Stimulated activated CD8-positive, alpha-beta memory T cell treated with anti-CD3 and anti-CD28 coated beads, Interleukin-7, amount 100 ng/mL, for 24 hours (primary cell): ENCODE measurements at places on chromosomes 7 and 10.

GRCh38 chr10:71638064-71638821, 81.3 kb downstream of the C10orf105 start:
- DNase-seq = no peak

DNA sequence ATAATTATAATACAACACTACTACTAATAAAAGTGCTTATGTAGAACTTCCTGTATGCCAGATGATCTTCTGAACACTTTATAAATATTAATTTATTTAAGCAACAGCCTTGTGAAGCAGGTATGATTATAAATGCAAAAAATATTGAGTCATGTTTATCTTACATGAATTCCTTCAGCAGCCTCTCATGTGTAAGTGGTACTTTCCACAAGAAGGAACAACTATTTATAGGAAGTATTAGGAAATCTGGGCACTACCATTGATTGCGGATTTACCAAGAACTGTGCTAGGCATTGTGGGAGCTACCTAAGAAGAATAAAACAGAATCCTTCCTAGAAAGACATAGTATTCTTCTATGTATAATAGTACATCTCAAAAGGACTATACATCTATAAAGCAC, 10.7 kb upstream of the STEAP4 start:
- DNase-seq = no peak

DNA sequence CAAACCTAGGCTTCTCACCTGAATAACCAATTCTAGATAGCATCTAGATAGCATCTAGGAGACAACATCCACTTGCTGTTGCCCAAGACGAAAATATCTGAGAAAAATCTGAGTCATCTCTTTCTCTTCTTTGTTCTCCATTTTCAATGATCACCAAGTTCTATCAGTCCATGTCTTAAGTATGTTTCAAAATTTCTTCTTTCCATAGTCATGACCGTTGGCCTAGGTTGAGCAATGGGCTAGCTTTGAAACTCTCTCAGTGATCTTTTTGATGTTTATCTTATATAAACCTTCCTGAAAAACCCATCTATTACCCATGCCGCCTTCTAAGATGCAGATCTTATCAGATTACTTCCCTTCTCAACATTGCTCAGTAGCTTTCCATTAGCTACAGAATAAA, 23.4 kb upstream of the CASD1 start:
- DNase-seq = no peak

DNA sequence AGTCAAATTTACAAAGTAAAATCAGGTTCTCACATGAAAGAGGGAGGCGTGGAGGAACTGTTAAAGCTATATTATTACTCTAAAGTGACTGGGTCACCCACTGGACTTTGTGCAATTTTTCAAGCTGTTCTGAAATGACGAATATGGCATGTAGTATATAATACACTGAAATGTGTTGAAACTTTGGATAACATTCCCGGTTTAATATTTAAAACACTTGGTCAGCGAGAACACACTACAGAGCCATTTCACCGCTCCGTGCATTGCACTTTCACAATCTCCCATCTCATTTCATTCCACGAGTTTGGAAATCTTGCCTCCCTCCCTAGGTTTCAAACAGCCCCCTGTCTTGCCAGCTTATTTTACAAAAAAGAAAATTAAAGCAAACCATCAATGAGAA, 337.9 kb downstream of the WDR11 start:
- DNase-seq = no peak

GRCh38 chr10:130899856-130900255, 411.7 kb downstream of the TCERG1L start:
- no peak for DNase-seq

GRCh38 chr7:44305564-44306507, 19.6 kb downstream of the CAMK2B start:
- no peak for DNase-seq

GRCh38 chr7:133550811-133551210, 297.9 kb downstream of the EXOC4 start:
- no peak for DNase-seq

DNA sequence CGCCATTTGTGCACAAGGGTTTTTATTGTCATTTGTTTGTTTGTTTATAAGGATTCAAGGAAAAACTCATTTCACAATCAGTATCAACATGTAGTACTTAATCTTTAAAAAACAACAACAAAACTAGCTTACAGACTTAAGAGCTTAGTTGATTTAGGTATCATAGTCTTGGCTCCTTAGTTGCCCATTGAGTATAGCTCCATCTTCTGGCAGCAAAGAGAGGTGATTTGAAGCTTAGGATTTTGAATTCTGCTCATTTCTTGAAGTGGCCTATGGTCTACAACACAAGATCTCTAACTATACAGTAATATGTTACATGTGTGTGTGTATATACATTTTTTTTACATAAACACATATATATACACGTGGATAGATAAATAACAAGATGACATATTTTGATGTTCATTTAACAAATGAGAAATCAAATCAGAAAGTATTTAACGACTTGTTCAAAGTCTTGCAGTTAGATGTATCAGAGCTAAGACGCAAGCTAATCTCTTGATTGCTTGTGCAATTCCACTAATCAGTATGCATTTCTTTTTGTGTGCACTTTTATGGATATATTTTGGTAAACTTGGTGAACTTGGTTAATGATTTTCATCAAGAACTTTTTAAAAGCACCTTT, 307.3 kb downstream of the CAMK1D start:
- no peak for DNase-seq

GRCh38 chr7:18117482-18117881, 89.8 kb upstream of the PRPS1L1 start:
- no peak for DNase-seq

GRCh38 chr10:37703833-37704382, 153.5 kb downstream of the ZNF248 start:
- DNase-seq = no peak

- DNase-seq = no peak
Observed at GRCh38 chr7:100781255-100781654, 46.1 kb downstream of the EPHB4 start.

DNA sequence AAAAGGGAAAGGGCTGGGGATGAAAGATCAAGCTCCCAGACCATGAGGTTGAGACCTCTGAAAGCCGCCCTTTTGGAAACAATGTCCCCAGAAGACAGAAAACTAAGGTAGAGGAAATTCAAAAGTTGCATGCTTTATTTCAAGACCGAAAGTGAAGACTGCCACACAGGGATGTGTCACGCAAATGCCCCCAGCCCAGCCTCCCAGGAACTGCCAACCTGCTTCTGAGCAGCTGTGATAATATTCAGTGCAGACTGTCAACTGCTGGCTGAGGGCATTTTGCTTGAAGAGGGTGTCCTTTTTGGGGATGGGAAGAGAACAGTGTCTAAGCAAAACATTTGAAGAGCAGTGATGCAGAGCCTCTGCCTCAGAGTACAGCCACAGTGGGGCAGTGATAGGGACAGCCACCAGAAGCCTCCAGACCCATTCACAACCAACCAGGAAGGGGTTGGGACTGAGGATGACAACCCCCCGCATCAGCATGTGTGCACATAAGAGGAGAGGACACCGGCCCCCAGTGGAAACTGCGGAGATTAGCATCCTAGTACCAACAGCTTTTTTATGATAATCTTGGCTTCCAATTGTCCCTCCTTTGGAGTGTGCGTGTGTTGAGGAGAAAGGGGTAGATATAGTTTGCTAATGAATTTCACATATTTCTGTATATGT, 34.7 kb upstream of the NFE2L3 start:
- no peak for DNase-seq

DNA sequence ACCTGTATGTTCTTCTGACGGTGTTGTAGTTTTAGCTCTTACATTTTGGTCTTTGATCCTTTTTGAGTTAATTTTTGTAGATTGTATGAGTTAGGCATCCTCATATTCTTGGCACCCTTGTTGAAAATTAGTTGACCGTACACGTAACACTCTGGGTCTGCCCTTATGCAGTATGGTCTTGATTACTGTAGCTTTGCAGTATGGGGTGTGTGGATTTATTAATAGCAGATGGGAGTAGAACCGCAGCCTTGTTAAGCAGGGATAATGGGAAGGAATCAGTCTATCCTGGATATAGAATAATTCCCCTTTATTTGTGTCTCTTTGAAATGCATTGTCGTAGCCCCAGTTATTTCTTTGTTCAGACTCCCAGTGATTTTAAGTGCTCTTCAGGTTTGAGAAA, 95.5 kb downstream of the UBE3C start:
- DNase-seq = no peak

GRCh38 chr10:60388116-60388625, 1.5 kb downstream of the ANK3 start:
- DNase-seq = no peak

DNA sequence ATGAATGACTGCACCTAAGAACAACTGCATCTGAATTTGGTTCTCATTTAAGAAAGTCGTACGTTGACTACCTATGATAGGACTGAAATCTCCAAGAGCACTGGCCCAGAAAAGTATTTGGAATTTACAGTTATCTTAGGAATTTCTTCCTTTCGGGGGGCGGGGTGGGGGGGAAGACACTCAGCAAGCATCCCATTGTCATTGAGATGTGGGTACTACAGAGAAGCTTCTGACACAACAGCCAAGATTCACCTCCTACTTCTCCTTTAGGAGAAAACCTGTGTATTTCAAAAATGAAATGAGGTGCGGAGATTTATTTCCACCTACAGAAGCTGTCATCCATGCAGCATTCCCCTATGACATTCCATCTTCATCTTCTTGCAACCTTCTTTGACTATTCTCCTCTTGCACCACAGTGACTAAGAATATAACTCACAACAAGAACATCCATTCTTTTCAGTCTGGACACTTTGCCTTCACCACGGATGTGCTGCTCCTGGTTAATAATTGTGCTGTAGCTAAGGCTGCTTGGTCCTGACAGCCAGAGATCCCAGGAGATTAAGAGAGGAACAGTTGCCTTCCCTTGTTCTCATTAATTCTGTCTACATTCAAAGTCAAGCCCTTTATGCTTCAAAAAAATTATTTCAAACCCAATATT, 98.4 kb upstream of the FRMD4A start:
- DNase-seq = no peak

DNA sequence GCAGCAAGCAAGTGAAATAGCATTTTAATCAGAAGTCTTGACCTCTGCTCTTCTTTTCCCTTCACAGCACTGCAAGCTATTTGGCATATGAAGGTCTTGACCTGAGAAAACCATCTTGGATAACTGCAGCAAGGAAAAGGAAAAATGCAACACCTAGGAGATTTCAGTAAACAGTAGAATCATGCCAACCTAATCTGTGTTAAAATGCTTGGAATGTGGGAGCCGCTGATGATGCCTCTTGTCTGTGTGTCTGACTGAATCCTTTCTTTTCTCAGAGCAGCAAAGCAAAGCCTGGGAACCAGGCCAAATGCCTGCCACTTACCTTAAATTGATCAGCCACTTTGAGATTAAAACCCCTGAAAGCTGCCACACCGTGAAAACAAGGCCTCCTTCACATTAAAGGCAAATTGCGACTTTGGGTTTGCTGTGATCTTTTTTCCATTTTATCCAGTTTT, 80.4 kb upstream of the CDK6 start:
- no peak for DNase-seq

DNA sequence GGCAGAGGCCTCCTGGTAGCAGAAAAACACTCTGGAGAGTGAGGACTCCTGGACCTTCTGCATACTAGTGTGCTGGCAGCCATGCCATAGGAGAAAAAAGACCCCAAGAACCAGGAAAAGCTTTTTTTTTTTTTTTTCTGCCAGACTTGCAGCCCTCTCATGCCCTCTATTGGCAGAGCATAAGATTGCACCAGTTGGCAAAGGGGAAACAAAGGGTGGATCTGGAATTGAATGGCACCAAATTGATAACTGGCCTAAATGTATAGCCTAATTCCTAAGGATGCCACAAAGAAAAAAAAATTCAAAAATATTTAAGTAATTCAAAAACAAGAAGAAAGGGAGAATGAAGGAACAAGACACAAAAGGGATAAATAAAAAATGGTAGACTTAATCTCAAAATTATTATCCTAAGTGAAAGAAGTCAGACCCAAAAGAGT, 112.5 kb upstream of the GHITM start:
- no peak for DNase-seq

DNA sequence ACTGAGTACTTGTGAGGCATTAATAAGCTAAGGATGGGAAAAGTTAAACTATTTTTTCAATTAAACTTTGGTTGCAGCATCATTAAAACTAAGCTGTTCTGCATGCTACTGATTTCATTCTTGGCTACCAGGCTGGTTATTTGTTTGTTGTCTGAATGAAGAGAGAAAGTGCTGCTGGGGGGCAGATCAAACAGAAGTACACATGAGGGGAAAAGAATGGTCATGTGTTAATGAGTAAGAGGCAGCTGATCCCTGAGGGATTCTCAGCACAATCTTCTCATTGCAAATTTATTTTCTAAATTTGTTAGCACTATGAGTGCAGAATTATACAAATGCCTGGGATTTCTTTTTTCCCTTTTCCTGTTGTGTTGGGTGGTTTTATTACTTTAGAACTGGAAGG, 213.2 kb upstream of the HPS1 start:
- no peak for DNase-seq

DNA sequence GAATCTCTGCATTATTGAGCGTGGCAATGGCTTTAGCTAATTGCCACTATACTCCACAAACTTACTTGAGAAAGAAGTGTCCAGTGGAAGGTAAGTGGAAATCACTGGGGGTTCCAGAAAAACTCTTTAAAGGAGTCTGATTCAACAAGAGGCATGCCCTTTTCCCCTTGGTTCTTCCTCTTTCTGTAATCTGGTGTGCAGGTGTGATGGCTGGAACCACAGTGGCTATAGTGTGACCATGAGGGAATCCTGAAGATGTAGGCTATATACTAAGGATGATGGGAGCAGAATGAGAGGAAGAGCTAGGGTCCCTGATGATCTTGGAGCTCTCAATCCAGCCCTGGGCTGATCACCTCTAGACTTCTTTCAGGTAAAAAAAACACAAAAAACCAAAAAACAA, 2.0 kb upstream of the CLEC2L start:
- no peak for DNase-seq

DNA sequence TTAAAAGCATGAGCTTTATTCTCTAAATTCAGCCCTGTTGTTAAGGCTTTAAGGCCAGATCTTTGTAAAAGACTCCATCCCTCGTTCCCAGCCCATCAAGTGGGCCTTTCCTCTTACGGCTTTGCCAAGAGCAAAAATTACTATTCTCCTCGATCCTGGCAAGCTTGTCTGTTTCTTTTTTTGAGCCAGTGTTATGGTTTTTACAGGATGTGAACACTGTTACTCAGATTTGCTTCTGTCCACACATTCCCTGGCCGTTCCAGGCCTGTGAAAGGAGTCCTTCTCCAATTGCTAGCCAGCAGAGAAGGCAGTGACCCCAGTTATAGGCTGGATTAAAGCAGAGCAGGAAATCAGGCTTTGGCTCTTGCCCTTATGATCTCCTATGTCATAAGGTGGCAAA, 47.0 kb upstream of the EPC1 start:
- DNase-seq = no peak
